CMK (cell line): ENCODE measurements at places on chromosomes 4 and X.

DNA sequence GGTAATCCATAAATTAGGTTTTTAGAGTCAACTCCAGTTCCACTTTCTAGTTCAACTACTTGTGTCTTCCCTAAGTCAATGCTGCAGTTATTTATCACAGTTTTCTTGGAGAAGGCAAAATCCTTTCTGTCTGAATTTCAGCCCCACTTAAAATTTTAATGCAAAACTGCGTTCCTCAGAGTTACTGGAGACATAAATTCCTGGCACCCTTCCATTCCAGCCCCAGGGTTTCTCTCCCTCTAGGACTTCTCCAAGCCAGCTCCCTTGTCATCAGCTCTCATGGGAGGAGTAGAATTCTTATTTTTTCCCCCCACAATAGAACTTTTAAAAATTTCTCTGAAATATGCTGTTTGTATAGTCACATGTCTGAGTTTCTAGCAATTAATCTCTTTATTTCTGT lies 50.6 kb upstream of the PHOX2B start:
- no peak for DNase-seq

GRCh38 chr4:34157547-34157946 lies 2086.8 kb downstream of the ARAP2 start:
- DNase-seq, result no peak

DNA sequence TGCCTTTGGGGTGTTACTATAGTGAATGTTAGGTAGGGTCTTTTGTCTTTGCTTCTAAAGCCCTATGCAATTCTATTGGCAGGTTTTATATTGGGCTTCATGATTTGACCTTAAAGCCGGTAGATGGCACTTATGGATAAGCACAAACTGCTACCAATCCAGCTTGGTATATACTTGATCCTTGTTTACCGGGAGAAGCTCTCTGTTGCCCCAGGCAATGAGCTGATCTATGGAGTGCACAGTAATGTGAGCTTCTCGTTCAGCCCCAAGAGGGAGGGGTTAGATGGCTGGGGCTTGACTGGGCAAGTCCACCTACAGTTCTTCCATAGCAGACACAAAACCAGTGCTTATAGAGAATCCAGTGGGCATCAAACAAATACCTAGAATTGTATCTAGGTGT lies 287.2 kb upstream of the CT83 start:
- no peak for DNase-seq

DNA sequence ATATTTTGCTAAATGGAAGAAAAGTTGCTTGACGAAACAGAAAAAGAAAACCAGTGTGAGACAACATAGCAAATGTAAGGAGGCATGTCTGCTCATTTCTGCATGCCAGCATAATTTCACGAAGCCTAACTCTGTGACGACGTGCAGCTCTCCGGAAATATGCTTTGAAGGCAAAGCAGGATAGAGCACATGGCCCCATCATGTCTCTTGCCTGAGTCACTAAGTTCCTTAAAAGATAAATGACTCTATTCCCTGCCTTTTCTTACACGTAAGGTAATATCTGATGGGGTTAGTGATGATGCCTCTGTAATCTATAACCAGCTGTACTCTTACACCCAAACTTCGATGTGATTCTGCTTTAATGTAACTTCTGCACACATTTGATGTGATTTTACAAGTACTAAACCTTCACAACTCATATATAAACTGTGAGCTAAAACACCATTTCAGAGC lies 64.5 kb downstream of the ANXA3 start:
- no peak for DNase-seq

DNA sequence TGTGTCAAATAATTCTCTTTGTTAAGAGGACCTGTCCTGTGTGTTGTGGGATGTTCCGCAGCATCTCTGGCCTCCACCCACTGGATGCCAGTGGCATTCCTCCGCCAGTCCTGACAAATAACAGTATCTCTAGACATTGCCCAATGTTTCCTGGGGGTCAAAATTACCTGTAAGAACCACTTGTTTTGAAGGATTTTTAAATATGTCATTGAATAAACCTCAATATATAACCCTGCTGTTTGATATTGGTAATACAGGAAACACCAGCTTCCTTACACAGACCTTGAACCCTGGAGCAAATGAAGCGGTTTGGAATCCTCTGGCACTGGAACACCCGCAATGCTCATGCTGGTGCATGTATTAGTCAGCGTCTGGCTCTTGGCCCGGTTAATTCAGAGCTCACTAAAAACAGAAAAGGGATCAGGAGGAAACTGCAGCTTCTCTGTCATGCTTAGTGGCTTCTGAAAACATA lies 101.3 kb downstream of the TBL1X start:
- no peak for DNase-seq
